ENCODE measurements at places on chromosomes 1 and 21.

DNA sequence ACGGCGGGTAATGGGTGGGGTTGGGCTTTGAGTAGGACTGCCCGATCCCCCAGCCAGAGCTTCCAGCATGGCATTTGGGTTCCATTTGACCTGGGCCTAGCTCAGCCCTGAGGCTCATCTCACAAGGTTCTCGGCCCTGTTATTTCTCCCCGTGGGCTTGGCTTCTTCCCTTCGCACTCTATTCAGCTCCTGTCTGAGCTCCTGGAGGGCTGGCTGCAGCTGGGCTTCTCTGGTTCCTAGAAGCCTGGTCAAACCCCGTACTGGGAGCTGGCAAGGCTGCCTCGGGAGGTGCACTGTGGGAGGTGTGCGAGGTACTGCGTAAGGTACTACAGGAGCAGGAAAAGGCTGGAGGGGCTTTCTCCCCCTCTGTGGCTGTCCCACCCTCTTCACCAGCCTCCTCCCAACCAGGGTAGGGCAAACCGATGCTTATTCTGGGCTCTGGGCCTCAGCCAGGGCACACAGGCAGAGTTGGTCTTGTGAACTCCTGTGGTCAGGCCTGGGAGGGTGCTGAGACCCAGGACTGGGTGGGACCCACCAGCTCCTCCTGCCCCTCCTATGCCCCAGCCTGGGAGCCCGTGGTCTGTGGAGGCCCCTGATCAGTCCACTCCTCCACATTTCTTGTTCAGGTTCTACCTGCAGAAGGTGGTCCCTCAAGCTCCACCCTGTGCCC, 814 bp downstream of the A3GALT2 start:
- DNase-seq: no peak

GRCh38 chr1:99877568-99877967, 27.4 kb downstream of the AGL start:
- no peak for DNase-seq

DNA sequence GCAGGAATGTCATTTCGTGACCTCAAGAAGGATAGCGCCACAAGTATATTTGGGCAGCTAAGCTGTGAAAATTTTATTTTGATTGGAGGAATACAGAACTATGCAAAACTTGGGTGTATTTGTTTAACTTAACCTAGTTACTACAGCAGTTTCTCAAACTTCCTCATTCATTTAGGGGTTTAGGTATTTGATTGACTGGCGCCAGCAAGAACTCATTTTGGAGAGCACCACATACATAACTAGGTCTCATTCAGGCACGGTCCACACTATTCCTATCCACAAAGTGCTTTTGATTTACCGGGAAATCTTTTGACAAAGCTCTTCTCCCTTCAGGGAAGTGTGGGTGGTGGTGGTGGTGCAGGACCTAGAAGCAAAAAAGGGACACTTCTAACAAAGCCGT, 155.1 kb upstream of the NRIP1 start:
- no peak for DNase-seq

GRCh38 chr1:226643177-226643576, 94.6 kb downstream of the STUM start:
- DNase-seq: peak; percentile 57

GRCh38 chr1:162906485-162906884, 45.5 kb upstream of the CCDC190 start:
- no peak for DNase-seq

- DNase-seq: no peak
These were observed 15.0 kb upstream of the SDC3 start for GRCh38 chr1:30923597-30923996.

- DNase-seq: no peak
These were observed 18.4 kb downstream of the MATN1 start for GRCh38 chr1:30704765-30705509.

DNA sequence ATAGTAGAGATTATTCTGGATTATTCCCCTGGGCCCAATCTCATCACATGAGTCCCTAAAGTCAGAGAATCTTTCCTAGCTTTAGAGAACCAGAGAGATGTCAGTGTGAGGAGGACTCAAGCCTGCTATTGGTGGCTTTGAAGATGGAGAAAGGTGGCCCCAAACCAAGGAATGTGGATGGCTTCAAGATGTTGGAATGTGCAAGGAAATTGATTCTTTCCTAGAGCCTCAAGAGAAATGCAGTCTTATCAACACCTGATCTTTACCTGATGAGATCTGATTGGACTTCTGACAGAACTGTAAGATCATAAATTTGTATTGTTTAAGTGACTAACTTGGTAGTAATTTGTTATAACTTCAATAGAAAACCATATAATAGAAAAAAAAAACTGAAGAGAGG, 51.0 kb downstream of the NME7 start:
- no peak for DNase-seq

GRCh38 chr1:71745326-71745725, 537.0 kb downstream of the NEGR1 start:
- DNase-seq: no peak

GRCh38 chr1:162625679-162626078, 6.6 kb upstream of the DDR2 start:
- no peak for DNase-seq

GRCh38 chr1:189929501-189930099, 548.1 kb downstream of the BRINP3 start:
- no peak for DNase-seq

DNA sequence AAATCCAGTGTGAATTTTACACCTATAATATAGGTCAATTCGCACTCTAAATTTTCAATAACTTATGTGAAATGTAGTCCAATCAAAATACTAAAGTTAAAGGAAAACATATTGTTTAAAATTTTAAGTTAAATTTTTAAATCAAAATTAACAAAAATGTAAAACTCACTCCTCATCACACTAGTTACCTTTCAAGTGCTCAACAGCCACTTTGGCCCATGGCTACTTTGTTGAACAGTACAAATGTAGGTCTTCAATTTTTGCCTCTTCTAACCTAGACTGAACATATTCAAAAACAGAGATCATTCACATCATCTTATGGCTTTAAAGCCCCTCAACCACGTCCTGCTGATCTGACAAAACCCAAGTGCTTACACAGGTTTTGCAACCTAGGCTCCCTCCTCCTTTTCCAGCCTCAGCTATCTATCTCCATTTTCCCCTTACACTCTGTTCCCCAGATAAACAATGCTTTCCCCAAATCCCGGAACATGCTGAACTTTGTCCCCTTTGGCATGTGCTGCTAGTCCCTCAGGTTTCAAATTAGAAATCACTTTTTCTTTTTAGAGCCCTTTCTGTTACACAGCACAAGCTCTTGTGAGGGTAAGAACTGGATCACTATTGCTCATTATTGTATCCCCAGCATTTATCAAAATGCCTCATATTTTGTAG, 110.6 kb downstream of the AKT3 start:
- no peak for DNase-seq

GRCh38 chr1:185155600-185156287, 1.0 kb downstream of the TRMT1L start:
- peak; percentile 55 for DNase-seq

DNA sequence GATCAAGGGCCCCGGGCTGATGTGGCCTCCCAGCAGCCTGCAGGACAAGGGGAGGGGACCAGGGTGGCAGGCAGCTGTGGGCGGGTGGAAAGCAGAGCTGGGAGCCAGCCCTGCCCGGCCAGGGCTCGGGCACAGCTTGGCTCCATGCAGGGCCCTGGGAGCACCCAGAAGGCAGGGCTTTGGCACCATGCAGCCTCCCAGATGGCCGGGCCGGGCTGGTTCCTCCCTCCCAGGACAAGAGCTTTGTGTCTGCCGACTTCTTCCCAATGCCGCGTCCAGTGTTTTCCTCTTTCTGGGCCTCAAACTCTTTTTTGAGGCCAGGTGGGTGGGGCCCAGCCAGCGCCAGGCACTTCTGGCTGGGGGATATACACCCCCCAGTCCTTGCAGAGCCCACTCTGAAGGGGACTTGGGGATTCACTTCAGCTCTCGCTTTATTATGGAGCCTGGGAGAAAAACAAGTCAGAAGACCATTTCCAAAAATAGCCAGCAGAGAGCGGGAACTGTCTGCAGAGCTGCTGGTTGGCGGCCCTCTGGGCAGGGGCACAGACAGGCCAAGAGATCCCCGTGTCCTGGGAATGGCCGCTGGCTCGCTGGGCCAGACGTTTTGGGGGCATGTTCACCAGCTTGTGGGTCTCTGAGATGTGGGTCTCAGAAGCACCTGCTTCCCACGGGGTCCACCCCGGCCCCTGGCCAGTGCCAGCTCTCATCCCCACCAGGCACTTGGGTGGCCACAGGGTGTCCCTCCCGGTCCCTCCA, 103.8 kb upstream of the ARHGEF16 start:
- DNase-seq: no peak
